ENCODE measurements at places on chromosomes 11 and 22.

DNA sequence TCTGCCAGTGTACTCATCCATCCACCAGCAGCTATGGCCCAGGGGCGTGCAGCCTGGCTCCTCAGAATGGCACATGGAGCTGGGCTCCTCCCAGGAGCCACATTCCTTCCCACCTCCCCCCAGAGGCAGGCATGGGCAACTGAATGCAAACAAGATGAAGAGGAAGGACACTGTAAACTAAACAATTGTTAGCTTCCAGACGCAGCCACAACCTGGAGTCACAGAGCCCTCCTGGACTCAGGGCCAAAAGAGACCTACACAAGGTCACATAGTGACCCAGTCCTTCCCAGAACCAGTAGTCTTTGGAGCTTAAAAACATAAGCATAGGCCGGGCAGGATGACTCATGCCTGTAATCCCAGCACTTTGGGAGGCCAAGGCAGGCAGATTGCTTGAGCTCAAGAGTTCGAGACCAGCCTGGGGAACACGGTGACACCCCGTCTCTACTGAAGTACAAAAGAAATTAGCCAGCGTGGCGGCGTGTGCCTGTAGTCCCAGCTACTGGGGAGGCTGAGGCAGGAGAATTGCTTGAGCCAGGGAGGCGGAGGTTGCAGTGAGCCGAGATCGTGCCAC, 30.7 kb upstream of the CLDN5 start:
- peak; percentile 45 for DNase-seq

- no peak for DNase-seq
Observed at GRCh38 chr11:95344932-95345642, 114.1 kb upstream of the SESN3 start.

- DNase-seq: no peak
Observed at GRCh38 chr11:110294509-110294908, 1.9 kb downstream of the RDX start.

GRCh38 chr11:47620836-47621378, 21.5 kb downstream of the MTCH2 start:
- no peak for DNase-seq

DNA sequence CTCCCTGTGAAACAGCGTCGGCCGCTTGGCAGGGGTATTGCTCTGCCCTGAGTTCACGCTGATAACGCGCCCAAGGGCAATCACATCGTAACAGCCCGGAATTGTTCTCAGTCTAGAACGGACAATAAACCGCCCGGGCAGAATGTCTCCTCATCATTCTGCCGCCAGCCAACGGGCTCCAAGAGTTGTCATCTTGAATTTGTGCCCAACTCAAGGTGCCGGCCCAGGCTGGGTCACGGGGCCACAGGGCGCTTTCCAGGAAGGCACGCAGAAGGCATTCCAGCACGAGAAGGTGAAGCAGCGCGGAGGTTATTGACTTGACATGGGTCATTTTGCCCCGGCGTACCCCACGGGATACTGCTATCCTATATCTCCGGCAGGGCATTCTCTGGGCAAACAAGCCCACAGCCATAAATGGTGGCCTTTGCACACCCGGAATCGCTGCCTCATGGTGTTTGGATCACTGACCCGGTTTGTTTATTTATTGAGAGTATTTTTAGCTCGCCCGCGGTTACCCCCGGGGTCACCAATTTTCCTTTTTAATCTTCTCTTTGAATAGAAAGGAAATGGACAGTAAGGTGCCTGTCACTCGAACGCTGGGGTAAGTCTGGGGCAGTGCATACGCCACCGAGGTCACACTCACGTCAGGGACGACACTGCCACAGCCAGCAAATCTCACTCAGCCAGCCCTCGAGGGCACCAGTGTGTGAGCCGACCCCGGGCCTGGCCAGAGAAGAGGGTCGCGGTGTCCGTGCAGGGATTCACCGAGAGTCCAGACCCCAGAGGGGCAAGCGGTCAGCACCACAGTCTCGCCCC, 72.4 kb upstream of the FGF3 start:
- DNase-seq: no peak

GRCh38 chr22:23180893-23181720, 798 bp downstream of the BCR start:
- DNase-seq: no peak

- DNase-seq: no peak
Observed at GRCh38 chr11:73004088-73004487, 138.0 kb downstream of the FCHSD2 start.

All from iPS DF 6.9 (cell line).